Sigmoid colon (tissue), 7 donors: ENCODE measurements at places on chromosomes 1 and 21. TPM values are rescaled to one million over a fixed set of nuclear protein-coding genes. Genes with fewer than 3 reads are reported as not detected.

ACTA1 gene
- total RNA-seq = 0.36 TPM

GRCh38 chr1:11473491-11474034, 5.4 kb upstream of the DISP3 start:
- no peak for DNase-seq
- H3K27ac ChIP-seq = no peak overlapping the region
- H3K27me3 ChIP-seq = peaks cover 16% of the 10 kb centered on the region

- no peak for DNase-seq
- no peaks in the 10 kb centered on the region for H3K36me3 ChIP-seq
- no peaks in the 10 kb centered on the region for H3K27me3 ChIP-seq
- no peak overlapping the region for H3K27ac ChIP-seq
- H3K4me1 ChIP-seq = no peaks in the 10 kb centered on the region
- no peak overlapping the region for H3K4me3 ChIP-seq
Measured at GRCh38 chr1:152461544-152461943, 47.5 kb upstream of the CRNN start.

DNA sequence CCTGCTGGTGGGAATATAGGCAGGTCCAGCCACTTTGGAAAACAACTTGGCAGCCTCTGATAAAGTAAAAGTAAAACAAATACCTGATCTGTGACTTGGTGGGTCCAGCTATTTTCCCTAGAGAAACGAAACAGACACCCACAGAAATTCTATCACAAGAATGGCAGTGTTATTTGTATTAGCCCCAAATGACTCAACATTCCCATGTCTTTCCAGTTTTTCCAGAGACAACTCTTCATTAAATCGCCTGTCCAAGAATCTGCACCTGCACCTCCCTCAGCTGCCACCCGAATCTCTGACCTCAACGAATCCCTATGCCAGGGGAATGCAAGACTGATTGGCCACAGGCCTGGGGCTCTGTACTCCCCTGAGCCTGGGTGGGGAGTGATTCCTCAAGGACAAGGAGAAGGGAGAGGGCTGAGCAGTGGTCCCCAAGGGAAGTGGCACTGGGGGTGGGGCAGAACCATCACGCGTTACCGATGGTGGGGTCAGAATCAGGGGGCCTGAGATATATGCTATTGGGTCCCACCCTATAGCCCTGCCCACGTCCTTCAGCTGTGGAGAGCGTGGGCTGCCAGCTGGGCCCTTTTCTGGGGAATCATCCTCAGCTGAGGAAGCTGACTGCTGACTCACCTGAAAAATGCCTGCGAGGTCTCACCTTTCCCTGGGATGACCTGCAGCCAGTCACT, 553.0 kb downstream of the PTPRU start:
- no peak overlapping the region for H3K4me3 ChIP-seq
- no peak overlapping the region for H3K27ac ChIP-seq
- peaks cover 22% of the 10 kb centered on the region for H3K27me3 ChIP-seq

DNA sequence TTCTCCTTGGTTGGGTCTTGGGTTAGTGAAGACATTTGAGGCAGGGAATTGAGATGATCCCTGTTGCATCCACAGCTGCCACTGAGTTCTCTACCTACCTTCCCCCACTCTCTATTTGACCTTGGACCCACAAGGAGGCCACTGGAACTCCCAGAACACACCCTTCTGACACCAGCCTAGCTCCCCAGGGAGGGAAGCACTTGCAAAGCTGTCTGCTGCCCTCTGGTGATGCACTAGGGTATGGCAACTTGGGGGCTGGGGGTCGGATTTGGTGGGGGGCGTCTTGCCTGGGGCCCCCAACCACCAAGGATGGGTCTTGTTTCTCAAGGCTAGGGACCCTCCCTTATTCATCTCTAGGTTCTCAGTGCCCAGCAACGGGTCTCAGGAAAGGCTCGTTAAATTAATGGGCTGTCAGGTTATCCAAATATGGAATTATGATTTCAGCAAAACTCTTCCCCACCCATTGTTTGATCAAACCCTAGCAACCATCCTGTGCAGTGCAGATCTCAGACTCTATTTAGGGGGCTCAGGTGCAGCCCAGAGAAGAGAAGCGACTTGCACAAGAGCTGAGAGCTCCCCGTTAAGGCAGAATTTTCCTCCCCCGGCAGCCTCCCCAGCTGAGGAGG, 177.8 kb upstream of the KLHDC7A start:
- no peaks in the 10 kb centered on the region for H3K36me3 ChIP-seq
- no peaks in the 10 kb centered on the region for H3K4me1 ChIP-seq

DNA sequence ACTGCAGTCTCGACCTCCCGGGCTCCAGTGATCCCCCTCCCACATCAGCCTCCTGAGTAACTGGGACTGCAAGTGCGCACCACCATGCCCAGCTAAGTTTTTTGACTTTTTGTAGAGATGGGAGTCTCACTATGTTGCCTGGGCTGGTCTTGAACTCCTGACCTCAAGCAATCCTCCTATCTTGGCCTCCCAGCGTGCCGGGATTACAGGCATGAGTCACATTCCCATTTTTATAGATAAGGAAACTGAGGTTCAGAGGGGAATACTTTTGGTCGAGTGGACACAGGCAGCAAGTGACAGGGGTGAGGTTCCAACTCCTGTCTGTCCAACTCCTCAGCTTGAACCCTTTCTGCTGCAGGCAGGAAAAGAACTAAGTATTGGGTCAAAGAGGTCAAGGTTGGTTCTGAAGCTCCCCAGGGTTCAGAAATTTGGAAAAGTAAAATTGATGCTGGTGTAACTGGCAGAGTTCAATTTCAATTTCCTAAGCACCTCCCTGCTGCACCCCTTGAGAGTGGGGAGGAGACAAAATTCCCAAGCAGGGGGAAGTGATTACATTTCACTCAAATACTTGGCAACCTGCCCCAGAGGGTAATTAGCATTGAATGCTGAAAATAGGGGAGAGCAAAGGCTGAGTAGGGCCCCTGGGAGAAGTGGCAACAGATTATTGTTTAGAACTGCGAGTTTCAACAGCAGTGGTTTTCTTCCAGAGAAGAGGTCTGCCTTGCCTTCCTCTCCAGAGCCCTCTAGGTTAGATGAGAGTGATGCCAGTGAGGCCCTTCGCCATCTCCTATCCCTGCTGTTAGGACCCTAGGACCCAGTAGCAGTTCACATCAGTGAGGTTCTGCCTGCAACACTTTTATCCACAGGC, 17.5 kb upstream of the ALPL start:
- H3K27ac ChIP-seq = no peak overlapping the region
- no peak overlapping the region for H3K4me3 ChIP-seq
- no peaks in the 10 kb centered on the region for H3K4me1 ChIP-seq
- peaks cover 7% of the 10 kb centered on the region for H3K27me3 ChIP-seq
- DNase-seq = no peak
- H3K36me3 ChIP-seq = no peaks in the 10 kb centered on the region

DNA sequence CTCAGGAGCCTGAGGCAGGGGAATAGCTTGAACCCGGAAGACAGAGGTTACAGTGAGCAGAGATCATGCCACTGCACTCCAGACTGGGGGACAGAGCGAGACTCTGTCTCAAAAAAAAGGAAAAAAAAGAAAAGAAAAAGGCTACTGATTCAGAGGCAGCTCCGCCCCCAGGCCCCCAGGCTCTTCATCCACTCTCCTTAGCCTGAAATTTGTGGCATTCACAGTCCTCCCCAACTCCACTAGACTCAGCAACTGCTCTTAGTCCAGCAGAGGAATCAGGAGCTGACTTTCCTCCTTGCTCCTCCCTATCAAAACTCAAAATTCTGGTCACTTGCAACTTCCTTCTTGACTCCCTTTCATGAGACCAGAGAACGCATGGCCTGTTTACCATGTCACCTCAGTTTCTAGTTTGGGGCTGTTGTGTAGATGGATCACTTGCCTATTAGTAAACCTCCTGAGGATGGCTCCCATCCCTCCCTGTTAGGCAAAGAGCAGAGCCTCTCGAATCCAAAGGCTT, 27.1 kb downstream of the PCAT6 start:
- H3K36me3 ChIP-seq = no peaks in the 10 kb centered on the region
- H3K4me1 ChIP-seq = no peaks in the 10 kb centered on the region
- no peaks in the 10 kb centered on the region for H3K27me3 ChIP-seq
- no peak overlapping the region for H3K4me3 ChIP-seq
- no peak overlapping the region for H3K27ac ChIP-seq

DNA sequence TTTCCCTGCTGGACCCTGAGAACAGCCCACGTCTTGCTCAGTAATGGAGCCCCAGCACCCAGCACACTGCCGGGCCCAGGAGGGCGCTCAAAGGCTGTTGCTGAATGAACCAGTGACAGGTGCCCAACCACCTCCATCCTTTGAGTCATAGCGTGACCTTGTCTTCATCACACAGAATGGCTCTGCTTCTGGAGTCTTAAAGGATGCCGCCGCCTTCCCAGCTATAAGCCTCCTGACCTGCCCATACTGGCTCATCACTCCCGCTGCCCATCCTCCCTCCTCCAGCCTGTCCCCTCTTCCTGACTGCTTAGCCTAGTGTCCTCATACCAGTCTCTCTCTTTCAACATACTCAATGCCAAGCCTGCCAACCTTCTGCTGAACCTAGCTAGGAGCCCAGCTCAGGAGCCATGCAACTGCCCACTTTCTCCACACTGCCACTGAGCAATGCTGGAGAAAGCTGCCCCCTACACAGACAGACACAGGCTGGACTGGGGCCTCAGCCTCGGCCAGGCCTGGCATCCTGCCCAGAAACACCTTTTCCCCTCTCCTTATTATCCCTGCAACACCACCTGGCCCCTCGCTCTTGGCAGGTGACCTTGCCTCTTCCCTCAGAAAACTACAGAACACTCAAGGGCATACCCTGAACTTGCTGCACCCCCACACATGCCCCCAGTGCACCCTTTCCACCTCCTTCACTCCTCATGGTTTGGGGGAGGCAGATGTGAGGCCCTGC, 14.1 kb downstream of the TTC39A start:
- H3K27ac ChIP-seq = no peak overlapping the region
- no peaks in the 10 kb centered on the region for H3K36me3 ChIP-seq
- no peaks in the 10 kb centered on the region for H3K27me3 ChIP-seq

DNA sequence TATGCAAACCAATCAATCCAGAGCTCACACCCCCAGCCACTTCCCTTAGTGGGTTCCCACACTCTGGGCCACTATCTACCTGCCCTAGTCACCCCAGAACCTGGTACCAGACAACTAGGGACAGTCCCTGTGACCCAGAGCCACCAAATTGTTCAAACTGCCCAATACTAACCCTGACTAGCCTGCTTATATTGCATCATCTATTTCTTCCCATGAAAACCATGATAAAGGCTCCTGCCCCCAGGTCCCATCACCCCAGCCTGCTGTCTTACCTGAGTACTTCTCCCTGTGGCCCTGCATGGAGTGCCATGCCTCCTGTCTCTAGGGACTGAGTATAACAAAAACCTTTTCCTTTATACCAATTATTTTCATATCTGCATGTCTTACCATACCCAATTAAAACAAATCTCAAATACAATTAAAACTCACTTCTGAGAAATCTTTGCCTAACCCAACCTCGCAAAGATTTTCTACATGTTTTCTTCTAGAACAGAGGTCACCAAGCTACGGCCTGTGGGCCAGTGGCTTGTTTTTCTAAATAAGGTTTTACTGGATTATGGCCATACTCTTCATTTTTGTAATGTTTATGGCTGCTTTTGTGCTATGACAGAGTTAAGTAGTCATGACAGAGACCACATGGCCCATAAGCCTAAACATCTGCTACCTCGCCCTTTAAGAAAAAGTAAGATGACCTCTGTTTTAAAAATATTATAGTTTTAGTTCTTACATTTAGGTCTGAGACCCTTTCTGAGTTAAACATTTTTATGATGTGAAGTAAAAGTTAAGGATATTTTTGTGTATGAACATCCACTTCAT, 31.0 kb upstream of the NID1 start:
- no peaks in the 10 kb centered on the region for H3K36me3 ChIP-seq
- no peaks in the 10 kb centered on the region for H3K4me1 ChIP-seq
- DNase-seq = no peak

MR1 gene
- total RNA-seq = 11.5 TPM

DNA sequence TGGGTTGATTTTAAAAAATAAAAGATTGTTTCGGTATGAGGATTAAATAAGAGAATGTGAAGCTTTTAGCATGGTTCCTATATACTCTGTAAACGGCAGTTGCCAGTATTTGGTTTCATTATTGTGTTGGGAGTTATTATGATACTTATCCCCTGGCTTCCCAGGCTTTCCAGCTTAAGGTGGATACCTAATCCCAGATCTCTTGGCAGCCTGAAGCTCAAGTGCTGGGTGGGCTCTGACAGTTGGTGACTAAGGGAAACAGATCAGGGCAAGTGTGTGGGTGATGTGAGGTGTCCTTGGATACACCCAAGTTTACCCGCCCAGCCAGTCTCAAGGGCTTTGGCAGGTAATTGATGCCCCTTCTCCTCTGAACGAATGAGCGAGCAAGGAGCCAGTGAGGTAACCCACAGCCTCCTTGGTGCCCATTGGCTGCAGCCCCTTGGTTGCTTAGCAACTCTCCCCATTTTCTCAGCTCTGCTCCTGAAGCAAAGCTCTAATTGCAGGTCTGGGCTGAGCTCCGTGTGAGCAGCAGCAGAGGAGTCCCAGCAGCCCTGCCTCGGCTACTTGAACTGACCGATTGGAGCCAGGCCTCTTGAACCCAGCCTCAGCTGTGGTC, 6.1 kb downstream of the IPO13 start:
- peaks cover 27% of the 10 kb centered on the region for H3K36me3 ChIP-seq
- H3K27ac ChIP-seq = no peak overlapping the region
- no peak overlapping the region for H3K4me3 ChIP-seq
- no peaks in the 10 kb centered on the region for H3K27me3 ChIP-seq

DNA sequence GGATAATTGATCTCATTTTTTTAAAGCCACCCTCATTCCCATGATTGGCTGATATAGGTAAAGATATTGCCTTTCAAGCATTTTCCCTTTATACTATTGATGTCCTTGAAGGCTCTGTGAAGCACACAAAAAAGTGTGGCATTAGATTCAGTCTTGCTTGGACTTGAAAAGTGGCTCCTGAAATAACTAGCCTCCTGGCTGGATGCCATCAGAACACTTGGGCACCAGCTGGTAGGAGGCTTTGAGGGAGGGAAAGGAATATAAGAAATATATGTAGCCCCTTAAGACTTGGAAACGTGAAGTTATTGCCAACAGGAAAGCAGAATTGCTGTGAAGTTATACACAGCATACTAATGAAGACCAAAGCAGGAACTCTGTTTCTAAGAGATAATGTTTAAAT, 14.1 kb downstream of the MTR start:
- no peak overlapping the region for H3K27ac ChIP-seq
- no peaks in the 10 kb centered on the region for H3K27me3 ChIP-seq
- H3K36me3 ChIP-seq = peaks cover 4% of the 10 kb centered on the region
- peaks cover under 1% of the 10 kb centered on the region for H3K4me1 ChIP-seq
- no peak overlapping the region for H3K4me3 ChIP-seq

SPRR2E gene
- total RNA-seq = not detected

GRCh38 chr1:1020000-1020404, at the start of gene AGRN:
Gene AGRN (plus strand): TSS chr1:1020120. CDS start chr1:1020173, 53 bp downstream.
- H3K4me3 ChIP-seq = peak within 1 kb of the TSS; percentile 89
- H3K36me3 ChIP-seq = no peaks in the 10 kb centered on the region
- DNase-seq = no peak
- H3K4me1 ChIP-seq = no peaks in the 10 kb centered on the region
- H3K27me3 ChIP-seq = no peaks in the 10 kb centered on the region
- H3K27ac ChIP-seq = peak within 1 kb of the TSS; percentile 98

GRCh38 chr1:7642781-7643529, 128.1 kb upstream of the VAMP3 start:
- no peak overlapping the region for H3K27ac ChIP-seq
- H3K4me3 ChIP-seq = no peak overlapping the region
- DNase-seq = no peak
- H3K4me1 ChIP-seq = no peaks in the 10 kb centered on the region
- H3K27me3 ChIP-seq = peaks cover 2% of the 10 kb centered on the region

GRCh38 chr1:227869279-227869842, 53.9 kb downstream of the PRSS38 start:
- H3K27ac ChIP-seq = no peak overlapping the region
- no peaks in the 10 kb centered on the region for H3K36me3 ChIP-seq
- no peak for DNase-seq
- H3K27me3 ChIP-seq = no peaks in the 10 kb centered on the region

GRCh38 chr1:153490272-153491051, 30.0 kb upstream of the S100A7 start:
- DNase-seq = peak; percentile 95
- H3K4me3 ChIP-seq = no peak overlapping the region
- no peaks in the 10 kb centered on the region for H3K36me3 ChIP-seq
- no peaks in the 10 kb centered on the region for H3K27me3 ChIP-seq
